ENCODE measurements at places on chromosomes 4 and X. TPM values are rescaled to one million over a fixed set of nuclear protein-coding genes. Genes with fewer than 3 reads are reported as not detected.

- no peak for DNase-seq
These were observed 16.6 kb downstream of the SAT1 start for GRCh38 chrX:23799469-23800065.

GRCh38 chr4:153905231-153905630, 116.3 kb upstream of the SFRP2 start:
- DNase-seq = no peak

DNA sequence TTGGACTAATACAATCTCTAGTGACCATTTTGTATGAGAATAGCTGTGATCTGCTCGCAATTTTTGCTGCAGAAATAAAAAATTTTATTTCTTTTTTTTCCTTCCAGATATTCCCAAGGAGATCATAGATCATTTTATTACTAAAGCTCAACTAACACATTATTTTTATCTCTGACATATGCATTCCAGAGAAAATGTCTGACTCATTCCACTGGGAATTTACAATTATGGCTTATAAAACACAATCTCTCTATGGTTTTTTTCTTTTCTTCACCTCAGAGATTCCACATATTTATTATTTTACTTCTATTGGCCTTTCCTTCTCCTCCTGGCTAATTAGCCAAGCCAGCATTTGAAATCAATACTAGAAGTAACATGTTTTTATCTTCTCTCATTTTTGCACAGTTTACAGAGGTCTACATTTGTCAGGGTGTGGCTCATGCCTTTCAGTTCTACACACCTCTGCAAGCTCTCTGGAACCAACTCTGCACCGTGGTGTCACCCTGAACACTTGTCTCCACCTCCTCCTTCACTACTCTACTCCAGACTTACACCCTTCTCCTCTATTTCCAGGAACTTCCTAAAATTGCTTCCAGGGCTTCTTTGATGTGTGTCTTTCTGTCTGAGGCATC, 59.8 kb upstream of the GPM6A start:
- no peak for DNase-seq

DNA sequence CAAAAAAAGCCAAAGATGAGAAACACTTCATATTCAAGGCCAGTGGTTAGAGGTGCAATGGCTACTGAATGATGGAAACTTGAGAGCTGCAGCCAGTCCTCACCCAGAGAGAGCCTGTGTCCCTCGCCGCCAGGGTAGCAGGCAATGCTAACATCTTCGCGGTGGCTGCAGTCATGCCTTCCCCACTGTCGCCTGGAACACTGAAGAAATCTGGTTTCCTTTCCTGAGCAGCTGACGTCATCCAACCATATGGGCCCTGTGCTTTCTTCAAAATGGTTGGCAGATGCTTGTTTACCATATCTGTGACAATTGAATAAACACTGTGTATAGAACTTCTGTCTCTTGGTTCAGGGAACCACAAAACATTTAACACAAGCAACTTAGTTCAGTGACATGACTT, 39.7 kb downstream of the PRSS12 start:
- DNase-seq = no peak

DNA sequence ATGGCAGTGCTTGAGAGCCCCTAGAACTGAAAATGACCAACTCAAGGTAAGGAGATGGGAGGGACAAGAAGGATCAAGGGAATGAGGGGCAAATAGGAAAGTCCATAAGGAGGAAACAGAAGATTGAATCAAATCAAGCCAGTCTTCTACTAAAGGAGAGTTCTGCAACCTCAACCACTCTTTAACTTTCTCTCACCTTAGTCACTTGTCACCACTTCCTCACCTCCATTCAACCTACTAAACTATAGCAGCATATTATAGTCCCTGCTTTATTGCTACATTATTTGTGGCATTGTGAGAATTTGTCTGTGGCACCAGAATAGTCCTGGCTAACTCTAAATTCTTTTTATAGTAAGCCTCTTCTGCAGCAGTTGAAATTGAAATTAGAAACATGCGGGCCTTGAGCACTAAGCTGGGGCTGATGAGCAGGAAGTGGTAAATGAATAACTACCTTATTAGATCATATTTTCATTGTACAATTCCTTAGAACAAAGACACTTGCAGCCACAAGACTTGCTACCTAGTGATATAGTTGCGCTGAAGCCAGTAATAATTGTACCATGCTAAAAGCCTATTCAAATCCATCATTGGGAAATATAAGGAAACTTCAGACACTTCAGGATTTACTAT, 336.9 kb downstream of the ZNF674 start:
- DNase-seq = no peak

DCAF8L2 gene
- not detected for total RNA-seq

SPON2 gene
- 6.5 TPM for total RNA-seq

Measured in activated naive CD8-positive, alpha-beta T cell treated with anti-CD3 and anti-CD28 coated beads for 36 hours (primary cell).